Left renal cortex interstitium (tissue), 4 donors: ENCODE measurements at places on chromosomes 6 and 20. TPM values are rescaled to one million over a fixed set of nuclear protein-coding genes. Genes with fewer than 3 reads are reported as not detected.

DNA sequence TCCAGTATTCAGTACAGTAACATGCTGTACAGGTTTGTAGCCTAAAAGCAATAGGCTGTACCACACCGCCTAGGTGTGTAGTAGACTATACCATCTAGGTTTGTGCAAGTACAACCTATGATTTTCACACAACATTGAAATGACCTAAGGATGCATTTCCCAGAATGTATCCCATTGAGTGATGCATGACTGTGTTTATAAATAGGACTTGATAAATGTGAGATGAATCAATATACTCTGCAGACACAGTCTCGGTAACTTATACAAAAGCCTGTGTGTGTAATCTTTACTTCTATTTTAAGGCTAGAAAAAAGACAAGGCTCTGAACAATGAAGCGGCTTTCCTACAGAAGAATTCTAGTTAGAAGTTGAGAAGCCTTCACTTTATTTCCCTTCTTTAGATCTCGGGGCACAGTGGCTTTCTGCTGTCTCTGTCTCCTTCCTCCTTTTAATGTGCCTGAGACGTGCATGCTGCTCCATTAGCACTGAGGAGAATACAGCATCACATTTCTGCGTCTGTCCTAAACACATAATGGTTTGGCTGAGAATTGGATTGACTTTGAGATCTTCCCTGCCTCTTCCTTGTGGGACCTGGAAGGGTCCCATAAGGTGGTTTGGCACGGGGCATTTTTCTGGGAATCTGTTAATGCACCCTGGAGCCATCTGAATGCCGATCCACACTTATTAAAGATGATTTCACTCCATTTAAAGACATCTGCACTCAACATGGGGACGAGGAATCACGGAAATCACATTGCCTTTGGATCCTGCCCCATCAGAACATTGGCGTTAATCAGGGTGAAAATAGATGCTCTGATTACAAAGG lies 112.5 kb downstream of the SCML4 start:
- DNase-seq = no peak

Gene TFAP2A
- polyA plus RNA-seq = 44.9 TPM

- DNase-seq = no peak
Measured at GRCh38 chr6:129790785-129791184, 70.3 kb downstream of the TMEM244 start.

DNA sequence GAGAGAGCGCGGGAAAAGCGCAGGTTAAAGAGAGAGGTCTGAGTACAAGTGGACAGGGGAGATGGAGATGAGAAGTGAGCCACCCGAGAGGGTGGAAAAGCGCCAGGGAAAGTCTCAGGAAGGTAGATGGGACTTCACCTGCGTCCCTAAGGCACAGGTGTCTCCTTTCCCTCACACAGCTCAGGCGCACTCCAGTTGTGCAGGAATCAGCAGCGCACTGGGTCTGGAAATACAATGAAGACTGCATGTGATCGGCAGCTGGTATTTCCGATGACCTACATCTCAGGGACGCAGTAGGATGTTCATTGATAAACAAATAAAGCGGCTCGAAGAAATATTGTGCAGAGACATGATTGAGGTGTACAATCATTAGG lies 432 bp upstream of the KHDRBS2 start:
- DNase-seq = no peak

Gene SLC32A1
- polyA plus RNA-seq = 2.4 TPM

DNA sequence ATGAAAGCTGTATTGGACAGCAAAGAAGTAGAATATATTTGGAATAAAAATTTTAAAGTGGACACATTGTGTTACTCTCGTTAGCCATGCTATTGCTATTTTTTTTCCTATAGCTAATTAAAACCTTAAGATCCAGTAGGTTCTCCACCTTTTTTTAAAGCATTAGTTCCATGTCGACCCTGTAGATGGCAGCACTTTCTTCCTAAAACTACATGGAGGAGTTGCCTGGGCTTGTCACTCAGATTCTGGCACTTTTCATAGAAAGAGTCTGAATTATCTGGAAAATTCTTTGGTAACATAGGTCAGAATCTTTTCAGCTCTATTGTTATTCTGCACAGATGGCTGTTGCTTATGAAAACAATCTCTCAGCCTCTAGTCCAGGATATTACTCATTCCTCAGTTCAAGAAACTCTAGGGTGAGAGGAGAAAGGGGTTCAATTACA lies 42.0 kb upstream of the ESR1 start:
- peak; percentile 59 for DNase-seq

GRCh38 chr6:152004896-152005295 lies 197.4 kb downstream of the ESR1 start:
- DNase-seq = no peak

Gene OR12D3
- polyA plus RNA-seq = not detected

DNA sequence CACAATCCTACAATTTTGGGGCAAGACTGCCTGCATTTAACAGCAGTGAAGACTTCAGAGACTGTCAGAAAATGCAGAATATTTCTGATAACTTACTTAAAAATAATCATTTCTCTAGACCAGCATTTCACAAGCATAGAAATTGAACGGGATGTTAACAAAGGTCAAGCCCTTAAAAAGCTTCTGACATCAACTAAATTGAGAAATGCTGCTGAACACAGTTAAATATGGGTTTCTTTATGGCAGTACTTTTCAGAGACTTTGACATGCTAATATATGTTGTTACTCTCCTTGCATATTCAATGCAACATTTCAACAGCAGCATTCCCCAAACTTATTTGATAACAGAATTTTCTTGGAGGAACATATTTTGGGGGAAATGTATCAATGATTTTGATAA lies 84.5 kb downstream of the KIF13A start:
- DNase-seq = no peak

GRCh38 chr6:14259594-14260152 lies 142.1 kb downstream of the CD83 start:
- DNase-seq = no peak

GRCh38 chr6:74250161-74250818 lies 554.3 kb downstream of the CD109 start:
- DNase-seq = no peak
